Germinal center (tissue), 1 donor: ENCODE measurements at places on chromosomes 5 and 9.

- no peak for DNase-seq
These were observed 12.1 kb downstream of the MTRR start for GRCh38 chr5:7881091-7881490.

DNA sequence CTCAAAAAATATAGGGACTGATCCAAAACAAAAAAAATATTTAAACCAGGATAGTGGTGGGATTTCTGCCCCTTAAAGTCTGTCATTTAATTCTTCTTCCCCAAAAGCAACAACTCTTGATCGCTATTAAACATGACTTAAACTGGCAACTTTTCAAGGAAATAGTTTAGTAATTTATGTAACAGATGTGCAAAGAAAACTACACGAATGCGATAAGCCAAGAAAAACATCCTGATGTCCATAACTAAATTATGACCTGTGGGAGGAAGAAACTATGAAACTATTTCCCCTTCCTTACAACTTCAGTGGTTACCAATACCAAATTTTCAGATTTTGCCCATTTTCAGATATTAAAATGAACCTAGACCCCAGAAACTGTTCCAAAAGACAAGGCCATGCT, 31.5 kb downstream of the CLINT1 start:
- no peak for DNase-seq

DNA sequence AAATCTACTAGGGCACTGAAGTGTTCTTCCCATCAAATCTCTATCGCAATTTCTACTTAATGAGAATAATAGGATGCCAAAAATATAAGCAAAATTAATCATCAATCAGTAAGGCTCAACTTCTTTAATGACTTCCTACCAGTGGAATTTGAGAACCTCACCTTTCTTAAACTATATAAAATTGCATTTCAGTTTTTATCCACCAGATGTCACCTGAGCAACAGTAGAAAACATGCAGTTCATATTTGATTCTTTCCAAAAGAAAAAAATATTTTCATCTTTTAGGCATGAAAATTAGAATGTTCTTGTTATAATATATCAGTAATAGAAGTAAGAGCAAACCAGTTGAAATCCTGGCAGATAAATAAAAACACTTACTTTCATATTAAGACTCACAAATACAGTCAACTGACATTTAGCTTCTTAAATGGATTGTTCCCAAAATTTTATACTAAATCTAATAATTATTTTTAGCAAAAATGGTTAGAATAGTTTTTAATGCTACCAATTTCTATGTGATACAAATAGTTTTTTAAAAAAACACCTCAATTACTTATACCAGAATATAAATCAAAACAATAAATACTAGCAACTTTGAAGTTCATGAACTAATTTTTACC, 13.4 kb upstream of the CCDC112 start:
- peak; percentile 10 for DNase-seq

DNA sequence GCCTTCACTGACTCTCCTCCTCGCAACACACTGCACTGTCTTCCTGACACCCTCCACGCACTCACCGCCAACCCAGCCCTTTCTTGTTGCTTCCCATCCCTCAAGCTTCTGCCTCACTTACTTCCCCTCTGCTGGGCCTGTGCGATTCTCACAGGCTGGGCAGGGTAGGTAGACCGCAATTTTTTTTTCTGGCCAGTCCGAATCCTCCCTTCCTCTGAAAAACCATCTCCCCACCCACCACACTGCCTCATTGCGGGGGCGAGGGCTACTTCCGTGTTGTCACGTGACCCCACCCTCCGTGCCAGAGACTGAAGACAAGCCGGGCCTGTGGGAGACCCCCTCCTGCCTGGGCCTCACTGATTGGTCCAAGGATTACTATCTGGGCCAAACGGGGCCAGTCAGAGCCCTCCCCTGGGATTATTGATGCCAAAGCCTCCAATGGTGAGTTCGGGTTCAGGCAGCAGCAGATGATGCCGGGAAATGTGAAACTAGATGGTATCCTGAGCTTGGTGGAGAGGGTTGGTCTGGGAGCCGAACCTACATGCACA, 73.1 kb downstream of the STK10 start:
- DNase-seq, result peak; percentile 85

DNA sequence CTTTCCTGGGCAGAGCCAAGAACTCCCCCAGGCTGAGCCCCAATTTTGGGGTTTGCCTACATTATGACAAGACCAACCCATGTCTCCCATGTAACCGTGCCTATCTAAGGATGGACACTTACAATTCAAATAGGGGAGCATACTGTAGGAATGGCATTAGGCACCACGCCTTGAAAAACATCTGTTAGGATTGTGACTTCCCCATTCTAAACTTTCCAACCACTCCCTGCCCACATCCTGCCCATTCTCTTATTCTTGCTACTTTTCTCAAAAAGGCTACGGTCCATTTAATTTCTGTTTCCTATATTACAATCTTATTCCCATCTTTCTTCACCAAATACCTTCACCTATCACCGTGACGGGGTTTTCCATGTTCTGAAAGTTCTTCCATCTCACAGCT, 99.2 kb downstream of the LPAR1 start:
- no peak for DNase-seq

DNA sequence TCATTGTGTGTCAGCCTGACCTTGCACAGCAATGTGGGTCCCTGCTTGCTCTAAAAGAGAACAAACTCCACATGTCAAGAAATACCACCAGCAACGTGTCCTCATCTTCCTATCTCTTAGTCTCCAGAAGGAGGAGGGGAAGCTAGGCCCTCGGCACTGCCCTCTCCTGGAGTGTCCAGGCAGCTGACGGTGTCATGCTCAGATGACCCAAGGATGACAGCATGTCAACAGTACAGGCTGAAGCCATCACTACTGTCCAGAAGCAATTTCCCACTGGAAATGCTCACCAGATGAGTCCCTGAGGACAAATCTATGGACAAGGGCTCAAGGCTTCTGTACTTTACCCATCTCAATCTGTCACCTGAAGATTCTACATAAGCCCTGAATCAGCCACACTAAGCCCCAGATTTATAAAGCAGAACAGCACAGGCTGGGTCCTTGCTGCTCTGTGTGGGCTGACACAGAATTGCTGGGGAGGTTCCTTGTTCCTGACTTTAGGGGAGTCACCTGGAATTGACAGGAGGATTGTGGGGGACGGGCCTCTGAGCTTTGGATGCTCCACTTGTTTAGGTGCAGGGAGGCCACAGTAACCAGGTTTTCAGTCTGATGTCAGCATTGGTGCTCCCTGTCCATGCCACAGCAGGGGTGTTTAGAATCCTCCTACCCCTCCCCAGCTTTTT, 210.2 kb downstream of the DAB2IP start:
- no peak for DNase-seq

DNA sequence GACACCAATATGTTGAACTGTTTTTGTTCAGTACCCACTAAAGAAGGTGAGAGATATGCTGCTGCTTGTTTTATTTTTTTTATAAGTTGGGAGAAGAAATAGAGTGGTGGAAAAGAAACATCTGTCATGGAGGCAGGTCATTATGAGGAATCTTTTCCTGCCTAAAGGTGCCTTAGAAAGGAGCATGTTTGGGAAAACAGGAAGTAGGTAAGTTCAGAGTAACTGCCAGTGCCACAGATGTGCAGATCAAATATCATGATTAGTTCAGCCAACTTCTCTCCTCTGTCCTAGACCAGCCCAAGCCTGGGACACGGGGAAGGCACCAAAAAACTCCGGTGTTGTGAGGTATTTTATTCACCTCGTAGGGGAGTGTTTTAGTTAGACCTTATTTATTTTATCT, 144.2 kb downstream of the MAN2A1 start:
- no peak for DNase-seq

DNA sequence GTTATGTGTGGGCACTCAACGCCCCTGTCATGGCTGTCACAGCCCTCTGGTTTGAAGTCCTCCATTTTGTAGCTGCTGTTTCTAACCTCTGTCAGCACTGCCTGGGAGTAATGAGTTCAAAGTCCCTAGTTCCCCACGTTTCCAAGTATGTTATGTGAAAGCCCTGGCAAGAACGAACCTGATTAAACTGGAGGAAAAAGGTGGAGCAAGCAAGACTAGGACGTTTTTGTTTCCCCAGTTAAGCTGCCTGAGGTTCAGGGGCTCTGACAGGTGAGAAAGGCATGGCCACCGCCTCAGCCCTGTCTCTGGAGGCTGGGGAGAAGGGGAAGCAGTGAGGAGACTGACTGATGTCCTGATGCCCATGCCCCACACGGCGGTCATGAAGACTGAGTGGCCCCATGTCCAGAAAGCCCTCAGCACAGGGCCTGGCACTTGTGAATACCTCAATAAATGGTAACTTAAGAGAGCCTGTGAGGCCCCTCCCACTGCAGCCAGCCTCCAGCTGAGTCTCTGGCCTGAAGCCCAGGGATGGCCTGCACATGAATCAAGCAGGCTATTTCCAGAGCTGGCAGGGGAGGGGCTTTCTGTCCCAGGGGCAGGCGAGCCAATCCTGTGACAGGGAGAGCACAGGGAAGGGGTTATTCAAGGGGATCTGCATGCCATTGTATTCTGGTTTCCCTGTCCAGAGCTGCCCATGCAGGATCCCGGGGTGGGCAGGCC, 61.8 kb downstream of the PFDN1 start:
- no peak for DNase-seq

GRCh38 chr5:68432682-68433081, 217.1 kb downstream of the PIK3R1 start:
- DNase-seq, result no peak

- DNase-seq, result no peak
These were observed 81.1 kb downstream of the VAV2 start for GRCh38 chr9:133910855-133911514.

DNA sequence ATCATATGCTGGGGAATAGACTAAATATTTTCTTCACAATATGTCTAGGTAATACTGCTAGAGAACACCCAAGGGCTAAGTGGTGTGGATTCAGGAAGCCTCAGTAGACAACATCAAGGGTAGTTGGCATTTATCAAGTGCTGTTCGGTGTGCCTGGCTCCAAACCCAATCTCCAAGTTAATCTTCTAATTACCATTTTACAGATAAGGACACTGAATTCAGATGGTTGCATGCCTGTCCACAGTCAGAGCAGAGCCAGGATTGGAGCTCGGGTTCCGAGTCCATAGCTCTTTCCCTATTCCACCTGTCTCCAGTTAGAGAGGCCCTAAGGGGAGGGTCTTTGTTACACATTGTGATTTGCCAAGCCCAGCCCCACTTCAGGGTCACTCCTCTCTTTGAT, 58.2 kb downstream of the FGF18 start:
- DNase-seq, result no peak

GRCh38 chr9:120383999-120384924, 195.7 kb downstream of the CDK5RAP2 start:
- no peak for DNase-seq

DNA sequence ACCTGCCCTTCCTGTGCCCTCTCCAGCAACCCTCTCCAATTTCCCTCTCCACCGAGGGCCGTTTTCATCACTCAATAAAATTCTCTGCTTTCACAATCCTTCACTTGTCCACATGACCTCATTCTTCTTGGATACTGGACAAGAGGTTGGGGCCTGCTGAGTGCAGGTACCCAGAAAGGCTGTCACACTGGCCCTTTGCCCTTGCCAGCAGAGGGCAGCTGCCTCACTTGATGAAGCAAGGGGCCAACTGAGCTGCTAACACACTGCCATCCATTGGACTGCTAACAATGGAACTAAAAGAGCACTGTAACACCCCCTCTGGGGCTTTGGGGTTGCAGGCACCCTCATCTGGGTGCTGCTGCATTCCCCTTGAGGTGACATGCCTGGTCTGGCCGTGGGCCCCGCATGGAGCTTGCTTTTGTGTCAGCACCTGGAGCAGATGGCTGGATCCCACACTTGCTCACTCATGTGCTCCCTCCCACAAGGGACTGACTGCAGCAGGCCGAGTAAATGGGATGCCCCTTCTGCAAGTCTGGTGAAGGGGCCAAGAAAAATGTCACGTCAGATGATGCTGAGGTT, 308.1 kb upstream of the ADCY2 start:
- no peak for DNase-seq

DNA sequence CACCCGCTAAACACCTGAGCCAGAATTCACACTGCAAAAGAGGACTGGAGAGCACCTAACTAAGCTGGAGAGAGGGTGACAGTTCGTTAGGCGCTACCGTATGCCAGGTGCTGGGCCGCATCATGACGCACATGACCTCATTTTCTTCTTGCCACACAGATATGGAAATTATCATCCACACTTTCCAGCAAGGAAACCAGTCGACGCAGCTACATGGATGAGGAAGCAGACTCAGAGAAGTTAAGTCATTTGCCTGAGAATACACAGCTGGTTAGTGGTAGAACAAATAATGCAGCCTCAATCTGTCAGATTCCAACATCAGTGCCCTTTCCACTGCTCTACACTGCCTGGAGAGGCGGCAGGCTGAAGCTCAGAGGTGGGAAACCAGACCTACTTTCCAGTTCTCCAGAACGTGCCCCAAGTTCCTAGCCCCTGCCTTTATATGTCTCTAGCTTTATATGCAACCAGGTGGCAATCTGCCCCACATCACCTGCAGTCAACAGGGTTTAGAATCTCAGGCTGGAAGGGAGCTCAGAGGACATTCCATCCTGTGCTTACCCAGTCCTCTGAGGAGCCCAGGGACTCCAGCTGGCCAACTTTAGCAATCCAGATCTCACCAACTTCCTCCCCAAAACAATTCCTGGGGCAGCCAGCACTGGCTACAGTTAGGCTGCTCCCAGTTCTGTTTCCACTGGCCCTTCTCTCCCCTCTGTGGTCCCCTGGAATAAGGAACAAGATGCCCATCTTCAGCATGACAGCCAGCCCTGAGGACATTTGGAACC, 8.8 kb downstream of the TNIP1 start:
- DNase-seq, result no peak

DNA sequence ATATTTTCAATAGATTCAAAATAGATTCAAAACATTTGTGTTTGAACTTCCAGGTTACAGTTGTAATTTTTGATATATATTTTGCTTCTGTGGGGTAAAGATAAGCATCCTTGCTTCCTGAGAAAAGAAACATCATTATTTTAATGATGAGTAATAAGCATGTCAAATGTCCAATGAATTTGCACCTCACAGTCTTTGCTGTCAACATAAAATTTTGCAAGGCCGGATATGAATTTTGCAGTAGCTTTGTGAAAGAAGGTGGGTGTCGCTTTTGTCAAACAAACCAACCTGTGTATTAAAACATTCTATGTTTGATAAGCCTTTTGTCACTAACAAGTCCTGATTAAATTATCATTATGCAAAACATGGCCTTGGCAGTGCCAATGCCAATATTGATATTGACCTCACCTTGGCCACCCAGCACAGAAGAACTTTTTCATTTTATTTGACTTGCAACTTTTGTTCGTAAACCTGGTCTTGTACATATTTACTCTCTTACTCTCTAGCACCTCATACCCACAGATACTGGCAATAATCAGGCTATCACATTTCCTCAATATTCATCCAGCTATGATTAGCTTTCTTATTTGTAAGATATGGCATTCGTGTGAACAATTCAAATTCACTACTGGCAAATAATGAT, 645.0 kb upstream of the KLF4 start:
- DNase-seq, result no peak

DNA sequence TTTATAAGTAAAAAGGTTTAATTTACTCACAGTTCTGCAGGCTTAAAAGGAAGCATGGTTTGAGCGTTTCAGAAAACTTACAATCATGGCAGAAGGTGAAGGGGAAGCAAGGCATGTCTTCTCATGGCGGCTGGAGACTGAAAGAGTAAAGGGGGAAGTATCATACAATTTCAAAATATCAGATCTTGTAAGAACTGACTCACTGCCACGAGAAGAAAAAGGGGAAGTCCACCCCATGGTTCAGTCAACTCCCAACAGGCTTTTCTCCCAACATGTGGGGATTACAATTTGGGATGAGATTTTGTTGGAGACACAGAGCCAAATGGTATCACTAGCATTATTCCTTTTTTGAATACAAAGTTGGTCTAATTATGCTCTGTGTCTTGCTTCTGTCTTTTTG, 627.9 kb upstream of the ST8SIA4 start:
- no peak for DNase-seq

GRCh38 chr9:35766997-35767396, 12.9 kb upstream of the MSMP start:
- no peak for DNase-seq
